ENCODE measurements at places on chromosomes 7 and 10. TPM values are rescaled to one million over a fixed set of nuclear protein-coding genes. Genes with fewer than 3 reads are reported as not detected.
A peak's percentile ranks its signal among the peaks of the same experiment; 100 is the strongest.

- DNase-seq: peak; percentile 35
Observed at GRCh38 chr10:48309711-48310226, 3.3 kb downstream of the MAPK8 start.

GRCh38 chr10:22518167-22518724 is 172.9 kb downstream of the SPAG6 start:
- no peak for DNase-seq

DNA sequence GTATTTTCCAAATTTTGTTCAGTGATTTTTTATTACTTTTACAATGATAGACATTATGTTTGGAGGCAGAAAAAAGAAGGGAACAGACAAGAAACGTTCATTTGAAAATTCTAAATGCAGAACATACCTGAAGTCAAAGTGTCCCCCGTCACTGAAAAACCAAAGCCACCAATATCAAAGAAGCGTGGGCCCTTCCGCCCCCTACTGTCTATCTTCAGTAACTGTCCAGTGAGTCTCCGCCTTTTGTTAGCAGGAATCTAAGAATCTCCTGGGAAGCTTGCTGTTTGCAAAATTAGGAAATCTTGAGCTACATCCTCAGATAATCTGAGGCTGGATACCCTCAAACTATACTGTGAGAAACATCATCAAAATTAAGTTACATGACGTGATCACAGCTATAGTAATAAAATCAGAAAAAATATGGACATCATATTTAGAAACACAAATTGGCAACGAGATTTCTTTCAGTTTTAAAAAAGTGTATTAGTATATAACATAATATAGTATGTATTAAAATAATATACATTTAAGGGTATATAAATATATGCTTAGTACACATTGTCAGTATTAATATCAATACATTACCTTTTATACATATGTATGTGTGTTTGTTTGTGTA is 169.3 kb upstream of the AKR1E2 start:
- DNase-seq: peak; percentile 26

DNA sequence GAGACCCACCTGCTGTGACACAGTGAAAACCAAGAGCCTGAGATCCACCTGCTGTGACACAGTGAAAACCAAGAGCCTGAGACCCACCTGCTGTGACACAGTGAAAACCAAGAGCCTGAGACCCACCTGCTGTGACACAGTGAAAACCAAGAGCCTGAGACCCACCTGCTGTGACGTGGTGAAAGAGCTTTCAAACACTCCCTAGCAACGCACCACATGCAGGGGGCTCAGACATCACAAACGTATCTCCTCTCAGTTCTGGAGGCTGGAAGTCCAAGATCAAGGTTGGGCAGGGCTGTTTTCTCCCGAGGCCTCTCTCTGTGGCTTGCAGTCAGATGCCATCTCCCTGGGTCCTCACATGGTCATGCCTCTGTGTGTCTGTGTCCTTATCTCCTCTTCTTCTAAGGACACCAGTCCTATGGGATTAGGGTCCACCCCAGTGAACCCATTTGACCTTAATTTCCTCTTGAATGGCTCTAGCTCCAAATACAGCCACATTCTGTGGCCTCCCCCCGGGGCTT is 43.8 kb downstream of the INSIG1 start:
- DNase-seq: no peak

DNA sequence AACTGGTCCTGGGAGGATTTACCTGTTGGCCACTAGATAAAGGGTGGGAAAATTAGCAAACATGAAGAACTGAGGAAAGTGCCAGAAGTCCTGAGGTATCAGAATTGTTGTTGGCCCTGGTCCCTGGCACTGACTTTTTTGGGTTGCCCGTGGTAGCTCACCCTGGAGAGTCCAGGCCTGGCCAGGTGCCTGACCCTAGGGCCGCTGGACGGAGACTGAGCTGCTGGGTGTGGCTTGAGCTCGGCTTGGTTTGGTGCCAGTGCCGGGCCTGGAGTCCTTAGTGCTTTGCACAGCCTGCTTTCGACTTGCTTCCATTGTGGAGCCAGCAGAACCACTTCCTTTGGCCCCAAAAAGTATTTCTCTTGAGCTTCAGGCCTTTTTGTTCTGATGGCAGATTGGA is 12.9 kb downstream of the MDH2 start:
- peak; percentile 19 for DNase-seq

DNA sequence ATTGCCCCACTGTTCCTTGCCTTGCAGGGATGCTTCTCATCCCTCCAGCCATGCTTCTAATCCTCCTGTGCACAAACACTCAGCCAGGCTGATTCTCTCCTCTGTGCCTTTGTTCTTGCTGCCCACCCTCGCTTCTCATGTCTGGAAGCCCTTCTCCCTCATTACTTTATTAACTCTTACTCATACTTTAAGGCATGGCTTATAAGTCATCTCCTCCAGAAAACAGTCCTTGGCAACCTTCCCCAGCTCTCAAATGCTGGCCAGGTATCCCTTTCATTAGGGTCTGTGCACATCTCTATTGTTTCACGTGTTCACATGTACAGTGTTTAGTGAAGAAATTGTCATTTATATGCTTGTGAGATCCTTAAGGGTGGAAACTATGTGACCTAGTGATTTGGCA is 62.9 kb downstream of the ITGB8 start:
- DNase-seq: no peak

- peak; percentile 2 for DNase-seq
Observed at GRCh38 chr7:135147341-135147898, 452 bp upstream of the TMEM140 start.

DNA sequence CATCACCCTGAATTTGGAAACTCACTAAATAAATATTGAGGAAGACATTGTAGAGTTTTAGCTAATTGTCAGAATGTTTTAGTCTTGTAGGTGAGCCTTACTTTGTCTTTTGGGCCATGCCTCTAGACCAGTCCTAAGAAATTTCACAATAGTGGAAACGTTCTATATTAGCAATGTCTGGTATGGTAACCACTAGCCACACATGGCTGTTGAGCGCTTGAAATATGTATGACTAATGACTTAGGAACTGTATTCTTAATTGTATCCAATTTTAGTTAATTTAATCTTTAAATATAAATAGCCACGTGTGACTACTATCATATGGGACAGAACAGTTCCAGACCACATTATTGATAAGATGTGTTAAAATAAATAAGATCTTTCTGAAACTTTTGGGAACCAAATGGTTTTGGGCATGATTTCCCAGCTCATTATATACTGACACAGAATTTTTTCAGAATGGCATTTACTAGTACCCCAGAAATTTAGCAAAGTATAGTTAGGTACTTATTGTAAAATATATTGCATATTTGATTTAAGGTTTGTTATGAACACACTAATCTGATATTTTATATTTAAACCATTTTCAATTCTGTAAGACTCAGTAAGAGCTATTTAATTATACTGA is 95.0 kb downstream of the VPS50 start:
- DNase-seq: no peak

DNA sequence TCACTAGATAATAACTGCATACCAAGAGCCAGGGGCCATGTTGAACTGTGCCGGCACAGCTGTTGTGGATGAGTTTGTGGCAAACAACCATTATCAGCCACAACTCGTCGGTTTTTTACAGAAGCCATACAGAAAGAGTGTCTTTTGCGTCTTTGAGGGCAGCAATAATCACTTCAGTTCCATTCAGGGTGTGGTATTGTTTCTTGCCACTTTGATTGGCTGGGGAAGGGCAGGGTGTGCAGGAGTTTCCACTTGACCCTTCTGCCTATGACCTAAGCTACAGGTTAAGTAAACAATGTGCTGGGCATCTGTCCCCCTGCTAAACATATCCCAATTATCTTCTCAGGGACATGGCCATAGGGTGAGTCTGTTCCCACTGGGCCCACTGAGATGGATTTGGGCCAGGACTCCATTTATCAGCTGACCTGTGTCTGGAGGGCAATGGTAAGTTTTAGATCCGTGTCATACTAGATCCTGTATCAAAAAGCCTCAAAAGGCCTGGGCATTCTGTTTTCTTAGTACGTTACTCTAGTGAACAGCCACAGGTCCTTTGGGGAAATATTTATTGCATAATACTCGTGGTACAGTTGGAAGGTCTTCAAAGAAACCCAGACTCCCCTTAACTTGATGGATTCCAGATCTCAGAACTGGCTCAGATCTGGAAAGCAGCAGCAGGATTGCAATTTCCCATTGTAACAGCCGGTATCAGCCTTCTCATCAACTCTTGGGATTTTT is 15.9 kb downstream of the ZNF3 start:
- DNase-seq: no peak

GRCh38 chr10:3805201-3805790 is 20.3 kb upstream of the KLF6 start:
- no peak for DNase-seq

PTPRN2 gene
- 0.80 TPM for total RNA-seq

EBLN1 gene
- not detected for total RNA-seq

SUN3 gene
- total RNA-seq: not detected
